ACHN (cell line): ENCODE measurements at places on chromosomes 4 and X.

DNA sequence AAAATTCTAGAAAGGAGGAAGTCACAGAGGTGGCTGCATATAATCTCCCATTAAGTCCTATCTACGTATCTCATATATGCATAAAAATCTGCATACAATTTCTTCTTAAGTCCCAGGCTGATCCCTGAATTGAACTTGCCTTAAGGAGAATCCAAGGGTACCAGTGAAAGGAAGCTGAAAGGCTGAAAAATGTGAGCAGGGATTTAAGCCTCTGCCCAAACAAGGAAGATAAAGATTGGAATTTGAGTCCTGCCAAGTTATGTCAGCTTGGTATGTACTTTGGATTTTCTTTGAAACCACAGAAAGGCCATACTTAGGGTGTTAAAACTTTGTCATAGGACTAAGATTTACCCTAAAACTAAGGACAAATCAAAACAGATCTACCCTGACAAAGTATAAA is 26.5 kb upstream of the GEMIN8 start:
- DNase-seq = no peak

DNA sequence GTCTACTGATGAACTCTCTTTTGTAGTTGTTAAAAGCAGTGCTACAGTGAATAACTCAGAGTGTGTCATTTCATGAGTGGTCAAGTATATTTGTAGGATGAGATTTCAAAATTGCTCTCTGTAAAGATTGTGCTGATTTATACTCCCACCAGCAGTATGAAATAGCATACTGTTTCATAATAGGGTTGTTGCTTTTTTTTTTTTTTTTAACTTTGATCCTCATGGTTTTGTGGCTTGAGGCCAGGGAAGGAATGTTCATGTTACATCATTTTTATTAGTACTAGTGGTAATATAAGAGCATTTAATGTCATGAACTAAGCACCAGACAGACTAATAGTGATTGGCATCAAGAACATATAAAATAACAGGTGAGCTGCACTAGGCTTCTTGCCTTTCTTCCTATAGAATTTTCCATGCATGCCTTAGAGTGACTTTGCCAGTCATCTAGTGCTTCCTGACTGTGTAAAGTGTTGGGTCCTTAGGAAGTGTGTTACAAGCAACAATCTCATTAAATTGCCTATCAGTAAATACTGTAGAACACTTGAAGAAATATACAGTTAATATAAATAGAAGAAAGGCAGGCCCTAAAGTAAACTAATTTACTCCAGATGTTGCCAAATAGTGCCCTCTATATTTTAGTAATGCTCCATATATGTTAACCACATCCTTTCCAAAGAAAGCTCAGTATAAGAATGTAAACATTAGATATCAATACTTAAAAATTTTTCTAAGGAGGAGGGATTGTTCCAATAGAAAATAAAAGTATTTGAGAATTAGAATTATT is 38.6 kb upstream of the MSMO1 start:
- DNase-seq = no peak

GRCh38 chrX:56572975-56573374 is 9.5 kb downstream of the UBQLN2 start:
- DNase-seq = no peak

DNA sequence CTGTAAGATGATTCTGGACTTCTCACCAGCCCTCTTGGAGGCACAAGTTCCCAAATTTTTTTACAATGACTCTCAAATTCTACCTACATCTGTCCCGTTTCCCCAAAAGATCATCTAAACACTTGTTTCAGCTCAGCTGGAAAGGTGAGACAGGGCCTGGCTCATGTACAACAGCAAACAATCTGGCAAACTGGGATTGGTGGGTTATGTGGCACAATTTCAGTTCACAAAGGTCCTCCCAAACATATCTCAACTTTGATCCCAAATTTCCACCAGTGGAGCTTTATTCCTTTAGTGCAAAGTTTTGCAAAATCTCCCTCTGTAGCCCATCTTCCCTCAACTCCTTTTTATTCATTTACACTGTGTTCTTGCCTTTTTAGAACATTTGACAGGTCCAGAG is 207.1 kb downstream of the ENOX2 start:
- DNase-seq = no peak

DNA sequence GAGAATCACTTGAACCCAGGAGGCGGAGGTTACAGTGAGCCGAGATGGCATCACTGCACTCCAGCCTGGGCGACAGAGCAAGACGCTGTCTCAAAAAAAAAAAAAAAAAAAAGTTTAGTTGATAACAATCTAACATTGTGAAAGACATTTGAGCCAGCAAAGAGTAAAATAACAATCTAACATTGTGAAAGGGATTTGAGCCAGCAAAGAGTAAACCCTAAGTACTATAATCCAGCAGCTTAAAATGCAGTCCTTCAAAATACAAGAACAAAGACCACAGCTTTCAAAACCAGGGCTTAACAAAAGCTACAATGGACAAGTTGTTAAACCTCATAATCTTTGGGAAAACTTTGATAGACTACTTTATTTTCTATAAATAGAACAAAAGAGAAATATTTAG is 16.9 kb downstream of the MFAP3L start:
- no peak for DNase-seq

GRCh38 chr4:73446336-73446938 is 10.4 kb downstream of the AFP start:
- DNase-seq = peak; percentile 66

DNA sequence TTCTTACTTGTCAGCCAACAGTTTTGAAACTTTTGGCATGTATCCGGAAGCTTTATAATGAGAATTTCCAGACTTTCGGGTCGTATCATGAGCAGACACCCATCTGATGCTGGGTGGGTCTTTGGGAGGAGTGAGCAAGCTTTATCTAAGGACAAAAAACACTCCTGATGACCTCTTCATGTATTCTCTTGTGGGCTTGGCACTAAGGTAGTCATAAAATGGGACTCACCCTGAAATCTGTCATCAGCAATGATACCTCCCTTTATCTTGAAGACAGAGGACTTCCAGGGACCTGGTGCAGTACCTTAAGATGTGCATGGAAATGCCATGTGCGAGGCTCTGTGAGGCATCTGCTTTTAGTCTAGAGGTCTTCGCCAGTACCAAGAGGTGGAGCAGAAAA is 346.3 kb upstream of the PPARGC1A start:
- DNase-seq = no peak

DNA sequence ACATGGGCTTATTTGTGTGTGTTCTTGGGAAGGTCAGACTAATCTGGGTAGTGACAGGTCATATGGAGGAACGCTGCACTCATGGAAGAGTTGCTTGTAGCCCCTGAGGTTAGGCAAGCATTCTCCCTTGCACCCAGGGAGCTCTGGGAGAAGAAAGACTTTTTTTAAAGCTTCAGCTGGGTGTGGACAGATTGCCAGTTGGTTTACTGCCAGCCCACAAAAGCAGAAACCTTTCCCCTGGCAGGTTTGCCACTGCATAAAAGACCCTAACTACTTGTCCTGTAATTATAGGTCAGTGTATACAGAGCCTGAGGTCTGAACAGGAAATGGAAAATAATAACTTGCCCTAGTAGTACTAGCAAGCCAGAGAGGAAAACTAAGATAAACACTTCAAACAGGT is 7.4 kb upstream of the NFKB1 start:
- no peak for DNase-seq

GRCh38 chrX:109266034-109266433 is 215.9 kb downstream of the GUCY2F start:
- no peak for DNase-seq

- DNase-seq = no peak
Measured at GRCh38 chr4:81650606-81651242, 179.0 kb upstream of the RASGEF1B start.

GRCh38 chr4:61428950-61429349 is 228.8 kb downstream of the ADGRL3 start:
- DNase-seq = no peak

- no peak for DNase-seq
Measured at GRCh38 chr4:73690051-73690738, 50.2 kb upstream of the CXCL8 start.

DNA sequence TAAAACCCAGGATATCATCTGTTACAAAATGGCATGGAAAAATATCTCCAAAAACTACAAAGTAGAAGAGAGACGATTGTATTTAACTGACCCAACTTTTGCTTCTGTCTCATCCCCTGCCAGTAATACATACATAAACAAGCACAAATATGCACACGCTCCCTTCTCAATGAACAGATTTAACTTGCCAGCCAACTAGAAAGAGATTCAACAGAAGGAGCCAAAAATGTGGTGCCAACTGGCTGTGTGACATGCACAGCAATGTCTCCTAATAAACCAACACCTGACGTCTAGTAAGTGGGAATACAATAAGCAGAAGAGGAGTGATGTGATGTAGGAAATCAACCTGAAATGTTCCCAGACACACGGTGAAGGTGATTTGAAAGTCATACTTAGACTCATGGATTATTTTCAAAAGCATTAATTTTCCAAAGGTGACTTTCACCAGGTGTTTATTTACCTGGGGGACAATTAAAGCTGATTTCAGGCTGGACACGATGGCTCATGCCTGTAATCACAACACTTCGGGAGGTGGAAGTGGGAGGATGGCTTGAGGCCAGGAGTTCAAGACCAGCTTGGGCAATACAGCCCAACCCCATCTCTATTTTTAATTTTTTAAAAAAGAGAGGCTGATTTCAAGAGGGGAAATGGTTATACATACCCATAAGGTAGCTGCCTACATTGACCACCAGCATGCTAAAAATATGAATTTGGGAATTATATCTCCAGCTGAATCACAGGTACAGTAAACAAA is 33.7 kb downstream of the SH3RF1 start:
- DNase-seq = no peak

DNA sequence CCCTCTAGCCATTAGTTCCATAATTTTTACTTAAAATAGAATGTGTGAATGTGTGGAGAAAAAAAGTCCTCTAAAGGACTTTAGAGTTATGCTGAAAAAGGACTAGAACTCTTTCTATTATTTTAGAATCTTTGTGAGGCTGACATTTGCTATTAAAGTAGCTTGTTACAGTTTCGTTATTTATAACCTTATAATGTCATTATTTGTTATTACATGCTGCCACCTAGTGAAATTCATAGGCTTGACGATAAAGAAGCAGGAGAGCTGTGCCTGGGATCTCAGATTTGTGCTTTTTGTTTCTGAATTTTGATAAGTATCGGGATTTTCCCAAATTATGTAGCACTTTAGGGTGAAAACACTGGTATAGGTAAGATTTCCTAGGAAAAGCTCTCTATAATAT is 38.5 kb upstream of the TAPT1 start:
- peak; percentile 52 for DNase-seq

DNA sequence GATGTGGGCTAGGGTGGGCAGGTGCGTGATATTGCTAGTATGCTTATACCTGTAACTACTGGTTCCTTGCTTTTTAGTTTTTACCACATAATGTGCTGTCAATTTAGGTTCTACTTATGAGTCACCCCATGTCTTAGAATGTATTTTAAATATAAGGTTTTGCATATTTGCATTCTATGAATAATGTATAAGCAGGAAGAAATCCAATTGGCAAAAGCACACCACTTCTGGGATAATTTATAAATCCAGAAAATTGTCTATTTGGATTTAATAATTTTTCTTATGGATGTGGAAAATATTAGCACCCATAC is 421.6 kb downstream of the PCDH7 start:
- no peak for DNase-seq

- no peak for DNase-seq
Measured at GRCh38 chrX:1928805-1929204, 313.9 kb downstream of the ASMT start.

DNA sequence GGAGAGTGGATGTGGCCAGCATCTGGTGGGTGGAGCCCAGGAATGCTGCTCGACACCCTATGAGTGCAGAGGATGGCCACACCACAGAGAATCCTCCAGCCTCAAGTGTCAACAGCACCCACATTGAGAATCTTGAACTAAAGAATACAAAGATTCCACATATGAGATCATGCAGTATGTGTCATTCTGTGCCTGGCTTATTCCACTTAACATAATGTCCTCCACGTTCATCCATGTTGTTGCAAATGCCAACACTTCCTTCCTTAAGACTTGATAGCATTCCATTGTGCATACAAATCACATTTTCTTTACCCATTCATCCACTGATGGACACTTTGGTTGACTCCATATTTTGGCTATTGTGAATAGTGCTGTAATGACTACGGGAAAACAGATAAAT is 145.8 kb downstream of the PRKX start:
- no peak for DNase-seq

- DNase-seq = no peak
Measured at GRCh38 chr4:26822546-26822945, 38.1 kb upstream of the STIM2 start.

- peak; percentile 10 for DNase-seq
Measured at GRCh38 chrX:70664726-70665125, 220.1 kb downstream of the DLG3 start.

- DNase-seq = no peak
Measured at GRCh38 chr4:56655209-56655626, 25.9 kb downstream of the HOPX start.

GRCh38 chr4:73856518-73856917 is 3.4 kb downstream of the PF4V1 start:
- no peak for DNase-seq

DNA sequence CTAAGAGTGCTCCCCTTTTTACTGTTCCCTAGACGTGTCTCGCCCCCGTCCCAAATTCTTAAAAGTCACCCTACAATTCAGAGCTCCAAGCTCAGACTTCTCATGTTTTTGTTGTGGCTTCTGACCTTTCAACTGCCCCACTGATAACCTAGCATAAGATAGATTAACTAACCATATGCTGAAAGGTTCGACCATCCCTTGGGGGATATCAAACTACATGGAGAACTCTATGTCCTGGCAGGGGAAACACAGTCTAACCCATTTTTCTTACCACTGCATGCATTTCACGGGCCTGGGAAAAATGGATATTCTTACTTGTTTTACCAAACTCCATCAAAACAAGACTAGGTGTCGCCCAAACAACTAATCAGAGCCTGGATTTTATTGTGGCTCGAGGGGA is 236.4 kb upstream of the MID1 start:
- no peak for DNase-seq

- DNase-seq = no peak
Measured at GRCh38 chr4:156312261-156312847, 358.7 kb upstream of the CTSO start.

DNA sequence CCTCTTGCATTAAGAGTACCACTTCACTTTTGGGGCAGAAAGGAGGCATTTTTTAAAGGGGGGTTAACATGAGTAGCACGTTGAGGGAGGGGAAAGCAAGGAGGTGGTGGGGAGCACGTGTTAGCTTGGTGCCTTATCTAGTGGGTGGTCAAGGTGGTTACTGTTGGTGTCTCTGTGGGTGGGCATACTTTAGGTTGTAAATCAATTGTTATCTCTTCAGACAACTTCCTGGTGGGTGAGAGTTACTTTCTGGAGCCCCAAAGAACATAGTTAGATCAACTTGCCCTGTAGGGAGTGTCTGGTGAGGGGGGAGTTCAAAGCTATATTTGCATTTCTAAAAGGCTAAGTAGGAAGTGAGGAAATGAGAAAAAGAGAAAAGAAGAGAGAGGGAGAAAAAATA is 297.7 kb upstream of the CLNK start:
- no peak for DNase-seq

DNA sequence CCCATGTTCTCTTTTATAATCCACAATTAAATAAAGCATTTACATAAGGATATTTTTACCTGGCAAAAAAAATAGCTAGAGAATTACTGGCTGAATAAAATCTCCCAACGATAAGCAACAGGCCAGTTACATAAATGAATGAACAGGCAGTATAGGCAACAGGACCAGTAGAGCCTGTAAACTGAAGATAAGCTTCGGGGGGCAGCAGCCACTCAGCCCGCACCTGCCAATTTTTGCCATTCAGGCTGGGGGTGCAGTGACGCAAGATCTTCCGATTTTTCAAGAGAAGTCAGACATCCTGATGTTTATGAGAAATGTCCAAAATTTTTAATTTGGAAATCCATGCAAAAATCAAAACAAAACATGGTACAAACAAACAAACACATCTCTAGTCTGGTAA is 49.0 kb upstream of the CDKN2AIP start:
- no peak for DNase-seq
